Activated CD4-positive, alpha-beta T cell treated with anti-CD3 and anti-CD28 coated beads for 36 hours (primary cell): ENCODE measurements at places on chromosomes 1 and 21. TPM values are rescaled to one million over a fixed set of nuclear protein-coding genes. Genes with fewer than 3 reads are reported as not detected.

GRCh38 chr1:94666797-94667196 lies 125.2 kb upstream of the F3 start:
- H3K27ac ChIP-seq, result no peak overlapping the region
- peaks cover 4% of the 10 kb centered on the region for H3K27me3 ChIP-seq
- no peak overlapping the region for H3K4me3 ChIP-seq
- no peaks in the 10 kb centered on the region for H3K4me1 ChIP-seq
- DNase-seq, result no peak

- H3K27ac ChIP-seq, result peak overlapping the region; percentile 99
- peak overlapping the region; percentile 38 for H3K4me3 ChIP-seq
- H3K36me3 ChIP-seq, result peaks cover 89% of the 10 kb centered on the region
These were observed 23.0 kb downstream of the SLAMF1 start for GRCh38 chr1:160623862-160624261.

- H3K4me3 ChIP-seq, result no peak overlapping the region
- DNase-seq, result no peak
- no peaks in the 10 kb centered on the region for H3K27me3 ChIP-seq
- H3K36me3 ChIP-seq, result no peaks in the 10 kb centered on the region
These were observed 301.1 kb downstream of the PTPRC start for GRCh38 chr1:198939956-198940355.

DNA sequence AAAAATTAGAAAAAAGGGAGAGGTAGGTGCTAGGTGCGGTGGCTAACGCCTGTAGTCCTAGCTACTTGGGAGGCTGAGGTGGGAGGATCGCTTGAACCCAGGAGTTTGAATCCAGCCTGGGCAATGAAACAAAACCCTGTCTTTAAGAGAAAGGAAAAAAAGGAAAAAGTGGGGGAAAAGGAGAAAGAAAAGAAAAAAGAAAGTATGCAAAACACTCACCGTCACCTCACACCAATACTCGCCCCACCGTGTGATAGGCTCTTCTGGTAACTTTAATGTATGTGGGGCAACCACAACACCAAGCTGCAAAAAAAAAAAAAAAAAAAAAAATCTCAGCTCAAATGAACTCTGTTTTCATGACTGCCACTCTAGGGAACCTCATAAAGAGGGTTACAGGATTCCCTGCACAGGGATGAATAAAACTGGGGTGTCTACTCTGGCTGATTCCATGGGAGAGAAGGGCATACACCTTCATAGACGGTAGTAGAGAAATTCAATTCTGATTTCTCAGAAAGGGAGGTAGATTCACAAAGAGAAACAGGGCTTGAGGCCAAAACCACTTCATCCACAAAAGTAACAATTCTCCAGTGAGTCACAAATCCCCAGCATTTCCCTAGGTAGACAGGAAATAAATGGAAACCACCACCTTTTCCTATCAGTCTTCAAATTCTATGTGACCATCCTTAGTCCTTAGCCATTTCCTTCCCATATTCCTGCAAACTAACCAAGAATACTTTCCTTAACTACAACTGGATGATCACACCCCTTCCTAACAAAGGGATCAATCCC lies 2.5 kb downstream of the MRPL9 start:
- H3K4me1 ChIP-seq, result peaks cover 33% of the 10 kb centered on the region
- H3K4me3 ChIP-seq, result no peak overlapping the region
- H3K27ac ChIP-seq, result peak overlapping the region; percentile 42
- H3K36me3 ChIP-seq, result peaks cover 30% of the 10 kb centered on the region
- no peak for DNase-seq

- H3K27me3 ChIP-seq, result peaks cover 28% of the 10 kb centered on the region
- no peaks in the 10 kb centered on the region for H3K36me3 ChIP-seq
- no peak overlapping the region for H3K4me3 ChIP-seq
- H3K4me1 ChIP-seq, result peaks cover 2% of the 10 kb centered on the region
- peak; percentile 82 for DNase-seq
These were observed 167.7 kb upstream of the CSF3R start for GRCh38 chr1:36650200-36651065.

GRCh38 chr1:21590126-21590880 lies 78.9 kb downstream of the RAP1GAP start:
- peaks cover 5% of the 10 kb centered on the region for H3K4me1 ChIP-seq
- H3K27ac ChIP-seq, result no peak overlapping the region
- no peak overlapping the region for H3K4me3 ChIP-seq
- peaks cover 12% of the 10 kb centered on the region for H3K27me3 ChIP-seq

- H3K4me3 ChIP-seq, result no peak overlapping the region
- no peak for DNase-seq
- no peaks in the 10 kb centered on the region for H3K36me3 ChIP-seq
- no peaks in the 10 kb centered on the region for H3K27me3 ChIP-seq
- no peak overlapping the region for H3K27ac ChIP-seq
These were observed 86.9 kb upstream of the NEGR1 start for GRCh38 chr1:72369069-72369757.

DNA sequence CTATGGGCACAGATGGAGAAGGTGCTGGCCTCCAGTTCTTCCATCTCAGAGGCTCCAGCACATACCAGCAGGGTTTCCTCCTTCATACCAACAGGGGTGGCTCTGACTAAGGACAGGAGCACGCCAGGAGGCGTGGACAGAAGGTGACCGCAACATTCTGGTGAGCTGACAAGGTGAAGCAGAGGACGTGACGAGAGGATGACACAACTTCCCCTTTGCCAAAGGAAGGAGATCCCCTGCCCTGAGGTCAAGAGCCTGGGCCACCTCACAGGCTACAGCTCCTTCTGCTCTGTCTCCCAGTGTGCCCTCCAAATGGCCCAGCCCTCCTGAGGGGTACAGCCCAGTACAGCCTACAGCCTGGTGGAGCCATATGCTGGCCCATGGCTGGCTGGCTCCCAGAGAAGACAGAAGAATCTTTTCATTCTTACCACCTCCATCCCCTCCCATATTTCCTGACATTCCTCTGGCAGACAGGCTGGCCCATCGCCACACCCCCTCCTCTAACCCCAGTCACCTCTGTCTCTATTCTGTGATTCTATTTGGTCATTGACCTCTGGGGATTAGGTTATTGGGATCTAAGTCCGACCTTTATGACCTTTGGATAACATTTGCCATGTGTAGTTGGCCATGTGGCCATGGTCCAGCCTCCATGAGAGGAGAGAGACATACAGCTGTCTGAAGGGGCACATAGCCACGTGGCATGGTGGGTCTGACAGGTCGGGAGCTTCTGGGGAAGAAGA lies 5.1 kb upstream of the LAMB3 start:
- H3K27me3 ChIP-seq, result no peaks in the 10 kb centered on the region
- no peaks in the 10 kb centered on the region for H3K36me3 ChIP-seq
- peak; percentile 22 for DNase-seq
- H3K4me3 ChIP-seq, result no peak overlapping the region

- DNase-seq, result no peak
- H3K27me3 ChIP-seq, result peaks cover 9% of the 10 kb centered on the region
- no peaks in the 10 kb centered on the region for H3K36me3 ChIP-seq
- H3K27ac ChIP-seq, result no peak overlapping the region
- no peaks in the 10 kb centered on the region for H3K4me1 ChIP-seq
These were observed 14.1 kb upstream of the DPT start for GRCh38 chr1:168742994-168743650.

GRCh38 chr1:18211764-18212163 lies 104.2 kb downstream of the IGSF21 start:
- H3K36me3 ChIP-seq, result no peaks in the 10 kb centered on the region
- no peaks in the 10 kb centered on the region for H3K4me1 ChIP-seq
- peaks cover 10% of the 10 kb centered on the region for H3K27me3 ChIP-seq
- no peak overlapping the region for H3K27ac ChIP-seq
- H3K4me3 ChIP-seq, result no peak overlapping the region

DNA sequence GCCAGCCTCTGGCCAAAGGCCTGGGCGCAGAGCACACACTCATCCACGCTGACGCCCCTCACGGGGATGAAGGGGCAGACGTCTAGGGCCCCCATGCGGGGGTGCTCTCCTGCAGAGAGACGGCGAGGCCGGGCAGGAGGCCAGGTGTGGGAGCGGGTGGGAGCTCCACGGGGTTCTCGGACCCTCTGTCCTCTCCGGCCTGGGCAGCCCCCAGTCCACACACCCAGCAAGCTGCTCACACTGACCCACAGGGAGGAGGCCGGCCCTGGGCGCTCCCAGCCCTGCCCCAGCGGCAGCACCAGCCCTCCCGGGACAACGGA lies 2.5 kb downstream of the FTCD start:
- H3K27ac ChIP-seq, result no peak overlapping the region
- no peak overlapping the region for H3K4me3 ChIP-seq
- H3K4me1 ChIP-seq, result no peaks in the 10 kb centered on the region
- DNase-seq, result no peak
- no peaks in the 10 kb centered on the region for H3K27me3 ChIP-seq

GRCh38 chr1:232357416-232357815 lies 272.5 kb downstream of the SIPA1L2 start:
- H3K4me1 ChIP-seq, result no peaks in the 10 kb centered on the region
- no peak for DNase-seq
- no peaks in the 10 kb centered on the region for H3K36me3 ChIP-seq
- H3K27me3 ChIP-seq, result no peaks in the 10 kb centered on the region
- H3K27ac ChIP-seq, result no peak overlapping the region

- H3K4me3 ChIP-seq, result no peak overlapping the region
- no peaks in the 10 kb centered on the region for H3K4me1 ChIP-seq
- no peaks in the 10 kb centered on the region for H3K36me3 ChIP-seq
- H3K27me3 ChIP-seq, result no peaks in the 10 kb centered on the region
- no peak overlapping the region for H3K27ac ChIP-seq
These were observed 501.7 kb downstream of the NEGR1 start for GRCh38 chr1:71780681-71781080.

DNA sequence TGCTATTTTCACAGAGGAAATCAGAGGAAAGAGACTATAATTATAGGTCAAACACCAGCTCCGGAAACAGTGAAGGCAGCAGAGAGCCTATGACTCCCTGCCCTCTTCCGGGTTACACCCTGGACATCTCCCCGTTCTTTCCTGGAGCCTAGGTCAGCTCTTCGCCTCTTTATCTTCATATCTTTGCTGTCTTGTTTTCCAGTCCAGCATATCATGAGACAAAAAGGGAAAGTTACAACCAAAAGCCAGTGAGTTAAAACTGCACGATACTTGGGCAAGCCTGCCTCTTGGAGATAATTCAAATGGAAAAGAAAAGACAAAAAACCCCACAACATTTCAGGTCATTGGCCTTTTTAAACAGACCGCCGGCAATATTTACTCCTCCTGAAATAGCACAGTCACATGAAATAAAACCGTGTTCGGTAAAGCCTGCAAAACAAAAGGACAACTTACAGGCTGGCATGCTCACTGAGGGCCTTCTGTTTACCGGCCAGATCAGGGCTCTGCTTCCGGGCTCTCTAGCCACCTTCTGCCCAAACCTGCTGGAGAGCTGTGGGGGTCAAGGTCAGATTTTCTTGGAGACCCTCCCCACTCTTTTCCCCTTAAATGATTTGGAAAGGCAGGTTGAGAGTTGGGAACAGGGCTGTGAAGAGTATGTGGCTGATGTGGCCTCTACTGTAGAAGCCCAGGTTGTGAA lies 42.8 kb upstream of the PPP2R5A start:
- H3K36me3 ChIP-seq, result no peaks in the 10 kb centered on the region
- H3K27me3 ChIP-seq, result no peaks in the 10 kb centered on the region
- no peak for DNase-seq
- peaks cover 10% of the 10 kb centered on the region for H3K4me1 ChIP-seq
- no peak overlapping the region for H3K4me3 ChIP-seq
- H3K27ac ChIP-seq, result no peak overlapping the region

DNA sequence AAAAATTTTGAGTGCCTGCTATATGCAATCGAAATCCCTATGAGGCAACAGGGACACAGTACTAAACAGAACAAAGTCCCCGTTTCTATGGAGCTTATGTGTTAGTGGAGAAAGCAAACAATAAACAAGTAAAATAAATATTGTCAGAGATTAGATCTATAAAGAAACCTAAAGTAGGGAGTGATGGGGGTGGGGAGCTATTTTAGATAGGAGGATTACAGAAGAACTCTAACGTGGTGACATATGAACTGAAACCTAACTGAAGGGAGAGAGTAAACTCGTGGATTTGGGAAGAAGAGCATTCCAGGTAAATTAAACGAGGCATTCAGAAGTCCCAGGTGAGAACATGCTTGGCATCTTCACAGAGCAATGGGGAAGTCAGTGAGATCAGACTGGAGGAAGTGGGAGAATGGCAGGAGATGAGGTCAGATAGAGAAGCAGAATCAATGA lies 154.5 kb downstream of the DENND1B start:
- H3K27ac ChIP-seq, result no peak overlapping the region
- H3K4me3 ChIP-seq, result no peak overlapping the region
- peaks cover 6% of the 10 kb centered on the region for H3K36me3 ChIP-seq
- no peaks in the 10 kb centered on the region for H3K27me3 ChIP-seq

DNA sequence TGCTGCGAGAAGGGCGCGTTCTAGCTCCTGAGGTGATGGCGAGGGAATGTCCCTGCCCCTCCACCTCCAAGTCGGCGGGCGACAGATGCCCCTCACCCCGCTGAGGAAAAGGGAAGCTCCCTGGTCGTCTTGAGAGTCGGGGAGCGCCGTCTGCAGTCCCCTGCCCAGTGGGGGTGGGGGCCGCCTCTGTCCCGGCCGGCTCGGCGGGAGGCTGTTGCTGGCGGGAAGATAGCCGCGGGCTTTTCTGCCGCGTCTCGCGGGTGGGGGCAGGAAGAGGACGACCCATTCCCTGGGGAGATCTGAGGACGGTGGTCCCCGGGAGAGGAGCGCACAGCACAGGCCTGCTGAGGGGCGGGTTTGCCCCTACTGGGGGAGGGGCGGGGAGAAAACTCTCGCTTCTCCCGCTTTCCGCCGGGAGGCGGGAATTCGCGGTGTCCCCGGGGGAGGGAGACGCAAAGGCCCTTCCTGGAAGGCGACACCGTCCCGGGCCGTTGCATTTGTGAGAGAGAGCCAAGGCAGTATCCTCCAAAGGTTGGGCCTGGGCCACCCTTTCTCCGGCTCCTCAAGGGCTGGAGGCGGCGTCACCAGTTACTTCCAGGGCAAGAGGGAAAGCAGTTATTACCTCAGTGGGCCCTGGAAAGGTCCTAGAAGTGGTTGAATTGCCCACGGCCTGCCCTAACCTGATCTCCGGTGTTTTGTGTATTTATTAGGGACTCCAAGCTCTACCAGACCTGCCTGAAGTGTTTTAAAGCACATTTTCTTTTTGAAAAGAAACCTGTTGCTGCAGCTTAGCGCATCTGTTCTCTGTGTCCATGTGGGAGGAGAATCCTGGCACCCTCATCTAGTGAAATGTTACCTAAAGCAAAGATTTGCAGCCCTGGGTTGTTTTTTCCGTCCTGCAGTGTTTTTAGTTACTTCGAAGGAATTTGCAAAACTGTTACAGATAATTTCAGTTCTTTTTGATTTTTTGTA lies 648 bp downstream of the S100PBP start:
- H3K4me1 ChIP-seq, result peaks cover 45% of the 10 kb centered on the region
- peak overlapping the region; percentile 99 for H3K27ac ChIP-seq
- peak; percentile 61 for DNase-seq
- H3K36me3 ChIP-seq, result peaks cover 34% of the 10 kb centered on the region

- H3K27me3 ChIP-seq, result peaks cover 2% of the 10 kb centered on the region
- DNase-seq, result peak; percentile 19
- H3K36me3 ChIP-seq, result no peaks in the 10 kb centered on the region
- peaks cover 4% of the 10 kb centered on the region for H3K4me1 ChIP-seq
- no peak overlapping the region for H3K27ac ChIP-seq
- no peak overlapping the region for H3K4me3 ChIP-seq
These were observed 25.0 kb upstream of the TSPAN2 start for GRCh38 chr1:115114308-115114707.

GRCh38 chr1:71561729-71562128 lies 480.9 kb upstream of the ZRANB2 start:
- no peak for DNase-seq
- H3K4me1 ChIP-seq, result no peaks in the 10 kb centered on the region
- H3K36me3 ChIP-seq, result no peaks in the 10 kb centered on the region
- H3K27me3 ChIP-seq, result no peaks in the 10 kb centered on the region
- H3K4me3 ChIP-seq, result no peak overlapping the region
- H3K27ac ChIP-seq, result no peak overlapping the region

SPRR2A gene
- not detected for total RNA-seq

PLCH2 gene
- total RNA-seq, result 5.1 TPM

LY9 gene
- total RNA-seq, result 10.0 TPM

CSF3R gene
- total RNA-seq, result 0.33 TPM

SH2D1B gene
- not detected for total RNA-seq

ILDR2 gene
- total RNA-seq, result 14.6 TPM
